Fibroblast of lung (primary cell): ENCODE measurements at places on chromosomes 2 and 18. TPM values are rescaled to one million over a fixed set of nuclear protein-coding genes. Genes with fewer than 3 reads are reported as not detected.
A peak's percentile ranks its signal among the peaks of the same experiment; 100 is the strongest.

- H3K27me3 ChIP-seq, result no peaks in the 10 kb centered on the region
- H3K36me3 ChIP-seq, result no peaks in the 10 kb centered on the region
- peak overlapping the region; percentile 94 for H3K27ac ChIP-seq
These were observed 1.0 kb upstream of the ROCK1 start for GRCh38 chr18:21112543-21113105.

GRCh38 chr2:236365258-236366048 lies 101.2 kb upstream of the ASB18 start:
- peaks cover 3% of the 10 kb centered on the region for H3K27me3 ChIP-seq
- no peaks in the 10 kb centered on the region for H3K4me1 ChIP-seq
- H3K4me3 ChIP-seq, result no peak overlapping the region
- no peaks in the 10 kb centered on the region for H3K36me3 ChIP-seq
- H3K27ac ChIP-seq, result no peak overlapping the region

DNA sequence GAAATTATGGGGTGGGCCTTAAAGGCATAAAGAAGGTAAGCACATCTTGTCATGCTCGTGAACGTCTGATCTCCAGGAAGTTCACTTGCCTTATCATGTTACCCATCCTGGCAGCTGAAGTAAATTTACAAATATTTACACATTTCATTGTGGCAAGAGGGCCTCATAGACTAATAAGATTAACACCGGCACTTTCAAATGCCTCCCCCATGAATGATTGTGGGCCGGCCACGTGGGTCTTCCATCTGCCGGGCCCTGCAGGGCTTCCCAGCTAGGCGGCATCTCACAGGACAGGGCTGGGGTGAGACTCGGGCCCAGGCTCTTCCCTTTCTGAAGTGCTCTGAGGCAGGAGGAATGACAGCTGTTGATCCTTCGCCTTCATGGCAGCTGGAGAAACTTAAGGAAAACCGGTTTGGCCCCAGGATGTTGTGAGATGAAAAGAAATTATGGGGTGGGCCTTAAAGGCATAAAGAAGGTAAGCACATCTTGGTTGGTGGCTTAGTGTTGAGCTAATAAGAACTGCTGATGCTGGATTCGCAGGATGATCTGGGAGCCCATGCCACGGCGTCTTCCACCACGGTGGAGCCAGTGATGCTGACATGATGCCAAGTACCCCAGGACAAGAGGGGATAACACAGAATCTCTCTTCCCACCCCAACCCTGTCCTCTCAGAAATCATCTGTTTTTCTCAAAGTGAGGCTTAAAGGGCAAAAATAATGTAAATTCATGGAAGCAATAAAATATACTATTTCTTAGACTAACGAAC lies 176.3 kb downstream of the SEPTIN10 start:
- H3K27ac ChIP-seq, result no peak overlapping the region
- peaks cover 22% of the 10 kb centered on the region for H3K4me1 ChIP-seq
- H3K36me3 ChIP-seq, result peaks cover 11% of the 10 kb centered on the region

- H3K36me3 ChIP-seq, result peaks cover 6% of the 10 kb centered on the region
- no peaks in the 10 kb centered on the region for H3K27me3 ChIP-seq
- H3K4me3 ChIP-seq, result no peak overlapping the region
- no peak for DNase-seq
These were observed 3.8 kb downstream of the MZT2B start for GRCh38 chr2:130185896-130186295.

DNA sequence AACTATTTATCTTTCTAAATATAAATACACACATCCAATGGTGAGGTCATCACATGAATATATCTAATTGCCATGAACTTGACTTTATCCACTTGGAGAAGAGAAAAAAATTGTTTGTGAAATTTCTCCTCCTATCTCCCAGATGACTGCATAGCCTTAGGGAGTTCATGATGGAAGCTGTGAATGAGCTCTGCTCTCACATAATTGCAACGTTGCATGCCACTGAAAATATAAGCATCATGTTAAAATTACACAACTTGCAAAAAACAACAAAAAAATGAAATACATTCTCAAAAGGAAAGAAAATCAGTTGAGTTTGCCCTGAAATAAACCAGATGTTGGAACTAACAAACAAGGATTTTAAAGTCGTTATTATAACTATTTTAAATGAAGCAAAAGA lies 50.6 kb upstream of the OSR1 start:
- no peak overlapping the region for H3K4me3 ChIP-seq
- peak; percentile 3 for DNase-seq
- no peaks in the 10 kb centered on the region for H3K4me1 ChIP-seq
- no peak overlapping the region for H3K27ac ChIP-seq
- no peaks in the 10 kb centered on the region for H3K36me3 ChIP-seq
- no peaks in the 10 kb centered on the region for H3K27me3 ChIP-seq

REG3A gene
- not detected in 2 replicates for total RNA-seq
